ENCODE measurements at places on chromosomes 3 and 15.

- DNase-seq = no peak
Observed at GRCh38 chr15:61137105-61137792, 91.9 kb downstream of the RORA start.

GRCh38 chr3:50503504-50504342, at the start of gene CACNA2D2:
TSS of gene CACNA2D2 (minus strand) at chr3:50503634. CDS start at chr3:50503423, 211 bp downstream.
- DNase-seq = peak; percentile 71

DNA sequence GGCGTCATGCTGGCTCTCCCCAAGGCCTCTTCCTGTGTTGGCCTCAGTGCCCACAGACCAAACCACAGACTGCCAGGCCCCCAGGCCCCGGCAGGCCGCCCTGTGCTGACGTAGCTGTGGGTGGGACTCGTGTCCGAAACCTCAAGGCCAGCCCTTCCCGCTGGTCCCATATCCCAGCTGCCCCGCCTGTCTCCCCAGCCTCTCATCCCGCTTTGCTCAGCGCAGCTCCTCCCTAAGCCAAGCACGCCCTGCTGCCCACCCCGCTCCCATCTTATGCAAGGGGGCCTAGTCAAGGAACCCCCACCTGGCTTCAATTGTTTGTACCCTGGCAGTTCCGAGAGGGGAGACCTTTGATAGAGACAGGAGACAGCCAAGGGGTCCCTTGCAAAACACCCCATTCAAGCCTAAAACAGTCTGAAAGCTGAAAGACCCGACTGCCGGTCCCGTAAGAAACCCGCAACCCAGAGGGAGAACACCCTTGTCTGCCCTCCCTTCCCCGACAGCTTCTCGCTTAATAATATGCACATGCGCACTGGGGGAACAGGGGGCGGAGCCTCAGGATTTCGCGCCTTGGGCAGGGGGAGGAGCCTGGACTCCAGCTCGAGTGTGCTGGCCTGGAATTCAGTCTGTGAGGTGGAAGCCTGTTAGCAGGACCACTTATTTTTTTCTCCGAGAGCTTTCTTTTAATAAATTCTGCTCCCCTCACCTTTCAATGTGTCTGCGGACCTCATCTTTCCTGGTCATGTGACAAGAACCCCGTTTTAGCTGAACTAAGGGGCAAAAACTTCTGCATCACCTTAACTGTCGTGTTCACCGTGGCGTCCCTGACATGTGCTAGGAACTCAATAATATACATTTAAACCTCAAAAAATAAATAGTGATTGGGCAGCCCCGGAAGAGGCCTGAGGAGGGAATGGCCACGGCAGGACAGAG, 17.2 kb downstream of the TNFAIP8L3 start:
- peak; percentile 59 for DNase-seq

DNA sequence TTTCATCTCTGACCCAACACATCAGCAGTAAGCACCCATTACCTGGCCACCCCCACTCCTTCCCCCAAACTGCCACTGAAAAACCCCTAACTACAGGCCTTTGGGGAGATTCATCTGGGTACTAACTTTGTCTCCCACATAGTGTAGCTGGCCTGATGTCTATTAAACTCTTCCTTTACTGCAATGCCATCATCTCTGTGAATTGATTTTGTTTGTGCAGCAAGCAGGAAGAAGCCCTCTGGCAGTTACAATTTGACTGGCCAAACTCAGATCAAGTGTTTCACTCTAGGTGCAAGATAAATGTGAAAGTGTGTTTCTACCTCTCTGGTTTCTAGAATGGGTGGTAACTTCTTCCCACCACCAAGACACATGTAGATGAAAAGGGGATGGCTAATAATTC, 26.7 kb upstream of the OR5K4 start:
- no peak for DNase-seq

DNA sequence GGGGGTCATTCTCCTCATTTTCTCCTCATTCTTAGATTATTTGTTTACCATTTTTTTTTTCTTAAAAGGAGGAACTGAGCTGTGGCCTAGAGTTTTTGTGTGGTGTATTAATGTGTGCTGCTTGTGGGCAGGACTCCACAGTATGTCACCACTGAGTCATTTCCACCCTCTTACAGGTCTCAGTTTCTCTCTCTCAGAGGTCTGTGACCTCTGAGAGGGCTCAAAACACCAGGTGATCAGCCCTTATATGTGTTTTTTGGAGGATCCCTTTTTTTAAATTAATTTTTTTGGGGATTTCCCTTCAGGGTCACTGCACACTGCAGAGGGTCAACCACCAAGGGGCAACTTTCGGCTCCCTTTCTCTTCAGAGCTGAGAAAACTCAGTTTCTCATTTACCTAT, 166.4 kb downstream of the SUCNR1 start:
- DNase-seq = no peak
